Stomach (tissue), 19 donors: ENCODE measurements at places on chromosomes 4 and X.
A peak's percentile ranks its signal among the peaks of the same experiment; 100 is the strongest.

- no peak overlapping the region for H3K4me3 ChIP-seq
- H3K27ac ChIP-seq, result no peak overlapping the region
- H3K4me1 ChIP-seq, result no peaks in the 10 kb centered on the region
- no peaks in the 10 kb centered on the region for H3K27me3 ChIP-seq
Measured at GRCh38 chrX:22035236-22035635, 3.1 kb downstream of the PHEX start.

GRCh38 chrX:100731441-100732281, at the start of gene SYTL4:
Gene SYTL4 (minus strand): TSS chrX:100732121. CDS start chrX:100702037, 30,084 bp downstream.
- H3K4me3 ChIP-seq, result peak within 1 kb of the TSS; percentile 59
- peak within 1 kb of the TSS; percentile 50 for H3K27ac ChIP-seq
- H3K4me1 ChIP-seq, result no peaks in the 10 kb centered on the region
- peak; percentile 37 for DNase-seq
- no peaks in the 10 kb centered on the region for H3K36me3 ChIP-seq

- no peaks in the 10 kb centered on the region for H3K27me3 ChIP-seq
- no peaks in the 10 kb centered on the region for H3K36me3 ChIP-seq
- H3K4me3 ChIP-seq, result no peak overlapping the region
- DNase-seq, result no peak
Measured at GRCh38 chrX:138287205-138287877, 424.2 kb downstream of the FGF13 start.

GRCh38 chrX:13471269-13471668, 98.1 kb upstream of the EGFL6 start:
- no peaks in the 10 kb centered on the region for H3K4me1 ChIP-seq
- no peak for DNase-seq
- no peaks in the 10 kb centered on the region for H3K27me3 ChIP-seq
- no peak overlapping the region for H3K27ac ChIP-seq
- no peaks in the 10 kb centered on the region for H3K36me3 ChIP-seq
- no peak overlapping the region for H3K4me3 ChIP-seq

DNA sequence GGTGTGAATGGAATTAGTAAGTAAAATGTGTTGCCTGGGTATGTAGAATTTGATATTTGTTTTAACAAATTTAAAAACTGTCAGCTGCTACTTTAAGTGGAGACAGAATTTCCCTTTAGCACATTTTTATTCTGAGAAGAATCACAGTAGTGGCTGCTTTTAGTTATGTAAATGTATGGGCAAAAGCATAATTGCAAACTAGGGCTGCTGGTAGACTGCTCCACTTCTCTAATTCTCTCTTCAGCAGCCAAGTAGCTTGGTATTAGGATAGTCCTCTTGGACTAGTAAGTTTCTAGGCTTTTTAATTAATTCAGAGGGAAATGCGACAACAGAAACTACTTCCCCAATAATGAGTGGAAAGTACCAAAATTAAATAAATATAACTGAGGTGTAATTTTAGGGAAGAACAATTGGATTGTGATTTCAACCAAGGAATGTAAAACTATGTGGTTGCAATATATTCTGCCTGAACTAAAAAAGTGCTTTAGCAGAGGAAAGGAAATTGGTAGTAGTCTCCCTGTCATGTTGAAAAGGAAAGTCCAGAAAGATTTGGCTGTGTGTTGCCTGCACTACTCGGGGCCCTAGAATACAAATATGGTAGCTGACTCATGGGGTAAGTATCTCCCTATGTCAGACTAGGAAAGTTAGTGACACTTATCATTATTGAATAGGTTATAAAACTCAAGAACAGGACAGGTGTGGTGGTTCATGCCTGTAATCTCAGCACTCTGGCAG, 9.2 kb upstream of the EIF4E start:
- no peaks in the 10 kb centered on the region for H3K27me3 ChIP-seq
- H3K4me1 ChIP-seq, result no peaks in the 10 kb centered on the region
- H3K36me3 ChIP-seq, result no peaks in the 10 kb centered on the region
- H3K27ac ChIP-seq, result no peak overlapping the region
- DNase-seq, result no peak

DNA sequence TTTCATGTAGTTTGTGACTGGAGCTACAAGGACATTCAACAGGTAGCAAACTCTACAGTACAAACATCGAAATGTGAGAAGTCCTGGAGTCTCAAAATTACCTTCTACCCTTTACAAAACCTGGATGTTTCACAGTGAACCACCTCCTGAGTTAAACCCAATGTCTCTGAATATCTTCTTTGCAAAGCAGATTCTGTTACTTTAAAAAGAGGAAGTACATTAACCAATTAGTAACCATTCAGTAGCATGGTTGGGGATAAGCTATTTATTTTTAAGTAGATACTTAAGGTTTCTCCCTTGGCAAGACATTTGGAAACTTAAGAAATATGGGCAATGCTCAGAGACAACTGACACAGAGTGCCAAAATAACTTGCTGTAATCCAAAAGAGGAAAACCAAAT, 371.9 kb upstream of the NWD2 start:
- H3K27ac ChIP-seq, result no peak overlapping the region
- H3K27me3 ChIP-seq, result no peaks in the 10 kb centered on the region
- no peaks in the 10 kb centered on the region for H3K4me1 ChIP-seq
- H3K4me3 ChIP-seq, result no peak overlapping the region
- no peak for DNase-seq

- no peaks in the 10 kb centered on the region for H3K27me3 ChIP-seq
- DNase-seq, result no peak
- H3K36me3 ChIP-seq, result no peaks in the 10 kb centered on the region
- H3K4me1 ChIP-seq, result no peaks in the 10 kb centered on the region
Measured at GRCh38 chrX:101260435-101260834, 30.7 kb downstream of the TAF7L start.
